ENCODE measurements at places on chromosomes 4 and X.

GRCh38 chr4:155510771-155511170 lies 134.0 kb upstream of the MAP9 start:
- no peak for DNase-seq

- DNase-seq, result peak; percentile 32
Observed at GRCh38 chrX:106177106-106177981, 9.2 kb downstream of the PWWP3B start.

GRCh38 chr4:184439856-184440594 lies 34.3 kb downstream of the IRF2 start:
- DNase-seq, result no peak

GRCh38 chr4:30866907-30867306 lies 146.7 kb downstream of the PCDH7 start:
- no peak for DNase-seq

DNA sequence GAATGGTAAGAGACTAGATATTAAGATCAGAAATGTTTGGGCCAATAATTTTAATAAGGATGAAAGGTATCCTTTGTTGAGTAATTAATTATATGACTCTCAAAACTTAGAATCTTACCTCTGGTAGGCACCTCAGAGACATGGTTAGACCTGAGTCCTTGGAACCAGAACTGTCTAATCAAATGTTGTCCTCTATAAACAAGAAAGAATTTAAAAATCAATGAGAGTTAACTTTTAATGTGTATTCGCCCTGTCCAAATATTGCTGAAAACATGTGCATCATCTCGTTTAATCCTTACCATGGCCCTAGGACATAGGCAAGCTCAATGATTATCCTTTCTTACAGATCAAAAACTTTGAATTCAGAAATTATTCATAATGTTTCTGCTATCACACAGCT lies 24.0 kb upstream of the NUDT11 start:
- no peak for DNase-seq

GRCh38 chr4:37615720-37616063 lies 70.5 kb downstream of the RELL1 start:
- DNase-seq, result no peak

Measured in small intestine (tissue), 16 donors.